HCEC 1CT (cell line): ENCODE measurements at places on chromosomes 16 and 17.

DNA sequence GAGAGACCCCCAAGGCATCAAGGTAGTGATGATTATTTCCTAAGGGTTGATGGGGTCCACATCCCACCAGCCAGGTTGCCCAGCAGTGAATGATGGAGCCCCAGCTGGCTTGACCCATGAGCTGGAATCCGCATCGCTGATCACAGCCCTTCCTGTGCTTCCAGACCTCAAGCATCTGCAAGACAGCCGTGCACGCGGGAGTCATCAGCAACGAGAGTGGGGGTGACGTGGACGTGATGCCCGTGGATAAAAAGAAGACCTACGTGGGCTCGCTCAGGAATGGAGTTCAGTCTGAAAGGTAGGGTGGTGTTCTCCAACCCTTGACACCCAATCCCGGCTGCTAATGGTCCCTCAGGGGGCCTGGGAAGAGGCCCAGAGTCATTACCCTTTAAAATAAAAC lies 69.3 kb downstream of the CRISPLD2 start:
- DNase-seq = no peak

GRCh38 chr16:85916141-85916890 lies 17.4 kb downstream of the IRF8 start:
- no peak for DNase-seq

DNA sequence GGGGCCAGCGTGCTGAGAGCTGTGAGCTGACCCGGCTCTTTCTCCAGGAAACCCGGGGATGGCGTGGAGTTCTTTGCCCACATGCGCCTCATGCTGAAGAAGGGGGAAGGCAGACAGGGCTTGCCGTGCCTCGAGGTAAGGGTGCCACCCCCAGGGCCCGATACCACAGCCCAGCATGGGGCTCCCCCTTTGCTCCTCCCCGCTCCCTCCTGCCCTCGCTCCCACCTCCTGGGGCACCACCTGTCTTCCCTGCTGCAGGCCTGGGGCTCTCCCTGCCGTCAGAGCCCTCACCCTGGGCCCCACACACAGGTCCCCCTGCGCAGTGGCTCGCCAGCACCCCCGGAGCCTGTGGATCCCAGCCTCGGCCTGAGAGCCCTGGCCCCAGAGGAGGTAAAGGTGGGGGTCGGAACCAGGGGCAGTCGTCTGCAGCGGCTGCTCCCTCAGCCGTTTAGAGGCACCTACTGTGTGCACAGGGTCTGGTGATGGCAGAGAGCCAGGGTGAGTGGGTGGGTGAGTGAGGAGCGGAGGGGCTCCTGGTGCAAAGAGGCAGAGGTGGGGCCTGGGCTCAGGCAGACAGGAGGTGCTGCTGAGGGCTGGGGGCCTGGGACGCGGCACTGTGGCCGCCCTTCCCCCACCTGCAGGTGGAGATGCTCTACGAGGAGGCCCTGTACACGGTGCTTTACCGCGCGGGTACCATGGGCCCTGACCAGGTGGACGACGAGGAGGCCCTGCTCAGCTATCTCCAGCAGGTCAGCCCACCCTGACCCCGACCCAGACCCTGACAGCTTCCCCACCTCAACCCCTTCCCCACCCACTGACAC lies 5.6 kb downstream of the BAIAP3 start:
- DNase-seq = no peak

- DNase-seq = no peak
Observed at GRCh38 chr17:30148376-30148775, 31.8 kb downstream of the NSRP1 start.

DNA sequence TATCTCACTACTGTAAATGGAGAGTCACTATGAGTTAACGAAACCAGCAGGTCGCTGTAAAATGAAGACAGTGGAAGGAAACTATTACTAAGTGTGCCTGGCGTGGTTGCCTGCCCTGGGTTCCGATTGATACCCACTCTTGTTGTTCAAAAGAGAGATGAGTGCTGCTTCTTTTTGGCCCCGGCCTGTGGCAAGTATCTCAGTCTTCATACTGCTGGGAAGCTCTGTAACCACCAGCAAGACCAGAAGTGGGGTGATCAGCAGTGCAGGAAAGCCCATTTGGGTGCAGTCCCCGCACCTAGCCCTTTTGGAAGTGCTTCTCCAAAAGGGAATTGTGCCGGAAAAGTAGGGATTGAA lies 104.5 kb downstream of the SNX29 start:
- DNase-seq = no peak

DNA sequence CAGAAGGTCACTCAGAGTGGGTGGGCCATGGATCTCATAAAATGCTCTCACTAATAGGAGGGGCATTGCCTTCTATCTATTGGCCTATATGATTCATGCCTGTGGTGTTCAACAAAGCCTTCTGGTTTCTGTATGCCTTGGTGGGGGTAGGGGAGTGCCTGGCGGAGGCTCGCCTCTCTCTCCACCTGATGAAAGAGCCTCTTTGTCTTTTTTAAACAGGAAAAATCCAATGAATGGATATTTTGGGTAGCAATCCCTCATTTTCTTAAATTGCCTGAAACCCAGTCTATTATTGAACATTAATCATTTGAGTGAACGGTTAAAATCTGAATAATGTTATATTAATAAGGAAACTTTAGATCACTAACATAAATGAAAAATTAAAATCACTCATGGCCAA lies 90.6 kb downstream of the TOX3 start:
- DNase-seq = no peak

GRCh38 chr17:44002141-44002848 lies 2.1 kb upstream of the NAGS start:
- peak; percentile 95 for DNase-seq

DNA sequence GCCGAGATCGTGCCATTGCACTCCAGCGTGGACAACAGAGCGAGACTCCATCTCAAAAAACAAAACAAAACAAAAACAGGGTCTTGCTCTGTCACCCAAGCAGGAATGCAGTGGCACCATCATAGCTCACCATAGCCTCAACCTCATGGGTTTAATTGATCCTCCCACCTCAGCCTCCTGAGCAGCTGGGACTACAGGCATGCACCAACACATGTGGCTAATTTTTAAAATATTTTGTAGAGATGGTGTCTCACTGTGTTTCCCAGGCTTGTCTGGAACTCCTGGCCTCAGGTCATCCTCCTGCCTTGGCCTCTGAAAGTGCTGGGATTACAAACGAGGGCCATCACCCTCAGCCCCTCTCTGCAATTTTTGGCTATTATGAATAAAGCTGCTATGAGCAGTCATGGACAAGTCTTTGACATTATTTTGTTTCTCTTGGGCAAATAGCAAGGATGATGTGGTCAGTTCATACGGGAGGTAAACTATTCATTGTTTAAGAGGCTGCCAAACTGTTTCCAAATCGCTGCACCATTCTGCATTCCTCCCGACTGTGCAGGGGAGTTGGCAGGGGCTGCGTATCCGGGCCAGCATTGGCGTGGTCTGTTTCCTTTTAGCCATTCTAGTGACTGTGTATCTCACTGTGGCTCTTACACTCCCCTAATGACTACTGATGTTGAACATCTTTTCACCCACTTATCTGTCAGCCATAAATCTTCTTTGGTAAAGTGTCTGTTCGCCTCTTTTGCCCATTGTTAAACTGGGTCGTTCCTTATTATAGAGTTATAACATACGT lies 21.1 kb downstream of the EIF4A3 start:
- DNase-seq = peak; percentile 39

DNA sequence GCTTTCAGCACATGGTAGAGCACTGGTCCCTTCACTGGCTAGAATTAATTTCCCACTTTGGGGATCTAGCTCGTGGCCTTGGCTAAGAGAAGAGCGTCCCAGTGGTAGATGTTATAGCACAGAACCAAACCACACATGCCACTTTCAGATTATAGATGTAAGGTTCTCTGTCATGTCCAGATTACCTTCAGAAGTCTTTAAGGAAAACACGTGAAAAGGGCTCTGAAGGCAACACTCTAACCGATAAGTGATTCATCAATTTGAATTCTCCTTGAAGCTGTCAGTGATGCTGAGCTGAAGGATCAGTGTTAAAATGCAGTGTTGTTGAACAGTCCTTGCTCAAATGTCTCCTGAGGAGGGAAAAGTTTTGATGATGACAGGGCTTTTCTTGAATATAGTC lies 43.5 kb upstream of the VPS4A start:
- DNase-seq = no peak

DNA sequence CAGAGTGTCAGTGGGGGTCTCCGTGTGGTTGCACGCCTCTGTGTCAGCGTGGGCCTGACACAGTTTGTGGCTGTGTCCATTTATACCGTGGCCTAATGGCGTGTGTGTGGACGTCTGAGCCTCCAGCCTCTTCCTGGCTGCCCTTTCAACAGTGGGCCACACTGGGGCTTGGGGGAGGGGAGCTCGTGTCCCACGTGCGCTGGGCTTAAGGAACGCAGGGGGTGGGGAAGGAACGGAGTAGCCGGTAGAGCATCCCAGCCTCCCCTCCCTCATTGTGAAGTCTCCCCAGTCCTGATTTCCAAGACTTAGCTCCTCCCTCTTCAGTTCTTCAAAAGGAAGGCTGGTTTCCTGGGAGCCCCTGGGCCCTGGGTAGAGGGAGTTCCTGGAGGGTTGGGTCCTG lies 9.5 kb upstream of the HES7 start:
- no peak for DNase-seq

GRCh38 chr16:88677721-88678120 lies 8.6 kb downstream of the SNAI3 start:
- DNase-seq = no peak

- peak; percentile 70 for DNase-seq
Observed at GRCh38 chr16:22007509-22008214, at the start of gene MOSMO. Gene MOSMO, plus strand, starts transcription at chr16:22008111. Its CDS starts 191 bp downstream, at chr16:22008302.

DNA sequence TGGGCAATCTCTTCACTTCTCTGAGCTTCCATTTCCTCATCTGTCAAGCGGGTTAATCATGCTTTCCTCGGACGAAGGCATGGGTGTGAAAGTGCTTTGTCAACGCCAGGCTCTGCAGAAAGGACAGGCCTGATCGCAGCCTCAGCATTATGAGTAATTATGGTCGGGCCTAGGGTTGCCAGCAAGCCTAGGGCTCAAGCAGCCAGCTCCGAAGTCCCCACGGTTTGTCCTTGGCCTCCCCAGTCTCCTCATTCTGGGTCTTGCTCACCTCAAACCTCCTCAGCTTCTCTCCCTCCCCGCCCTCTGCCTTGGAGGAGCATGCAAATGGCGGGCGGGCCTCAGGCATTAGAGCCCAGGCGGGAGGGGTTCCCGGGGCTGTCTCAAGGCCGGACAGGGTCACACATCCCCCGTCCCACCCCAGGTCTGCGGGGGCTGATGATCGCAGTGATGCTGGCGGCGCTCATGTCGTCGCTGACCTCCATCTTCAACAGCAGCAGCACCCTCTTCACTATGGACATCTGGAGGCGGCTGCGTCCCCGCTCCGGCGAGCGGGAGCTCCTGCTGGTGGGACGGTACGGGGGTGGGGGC lies 10.2 kb upstream of the FAM83G start:
- no peak for DNase-seq

- DNase-seq = no peak
Observed at GRCh38 chr17:62804025-62804424, 4.1 kb downstream of the MARCHF10 start.

- DNase-seq = no peak
Observed at GRCh38 chr16:49608779-49609178, 235.2 kb downstream of the C16orf78 start.

DNA sequence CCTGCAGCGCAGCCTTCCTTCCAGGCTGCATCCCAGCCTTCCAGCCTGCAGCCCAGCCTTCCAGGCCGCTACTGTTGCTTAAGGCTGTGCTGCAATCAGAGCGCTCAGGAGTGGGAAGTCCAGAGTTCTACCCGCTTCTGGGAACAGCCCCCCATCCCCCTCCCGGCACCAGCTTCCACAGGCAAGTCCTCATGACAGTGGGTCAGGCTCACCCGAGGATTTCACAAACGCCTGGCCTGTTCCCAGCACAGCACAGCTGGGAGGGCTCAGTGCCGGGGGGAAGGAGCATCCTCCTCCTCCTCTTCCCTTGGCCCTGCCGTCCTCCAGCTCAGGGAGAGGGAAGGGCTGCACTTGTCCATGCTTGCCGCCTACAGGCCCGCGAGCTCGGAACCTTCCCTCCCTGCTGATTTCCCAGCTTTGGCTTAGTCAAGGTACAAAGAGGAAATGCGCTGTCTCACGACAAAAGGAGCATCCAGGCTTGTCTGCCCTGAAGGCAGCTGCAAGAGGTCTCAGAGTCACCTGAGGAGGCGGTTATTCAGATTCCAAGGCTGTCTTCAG lies 8.3 kb downstream of the SOCS3 start:
- DNase-seq = peak; percentile 92

DNA sequence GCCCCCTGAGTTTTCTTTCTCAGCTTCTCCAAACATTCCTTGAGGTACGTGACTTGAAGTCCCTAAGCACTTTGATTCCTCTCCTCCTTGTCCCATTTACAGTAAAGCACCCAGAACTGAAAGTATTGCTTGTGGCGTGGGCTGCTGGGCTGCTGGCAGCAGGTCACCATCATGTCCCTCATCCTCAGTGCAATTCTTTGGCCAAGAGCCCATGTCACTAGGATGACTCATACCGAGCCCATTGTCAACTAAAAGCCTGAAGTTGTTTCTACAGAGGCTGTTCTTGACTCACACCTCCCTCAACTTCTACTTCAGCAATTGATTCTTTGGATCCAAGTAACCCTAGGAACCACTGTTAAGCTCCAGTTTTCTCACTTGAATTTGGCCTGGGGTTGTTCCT lies 54.3 kb downstream of the KPNA2 start:
- no peak for DNase-seq

DNA sequence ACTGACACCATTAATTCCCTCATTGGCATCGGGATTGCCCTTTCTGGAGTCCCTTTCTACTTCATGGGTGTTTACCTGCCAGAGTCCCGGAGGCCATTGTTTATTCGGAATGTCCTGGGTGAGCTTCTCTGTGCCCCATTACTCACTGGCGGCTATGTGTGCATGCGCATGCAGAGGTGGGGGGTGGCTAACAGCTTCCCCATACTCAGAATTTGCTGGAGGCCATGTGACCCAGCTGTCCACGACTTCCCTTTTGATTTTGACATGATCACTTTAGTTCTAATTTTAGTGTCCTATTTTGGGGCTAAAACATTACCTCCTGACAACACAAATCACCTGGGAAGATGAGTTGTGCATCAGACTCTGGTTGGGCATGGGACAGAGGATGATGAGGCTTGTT lies 14.1 kb downstream of the SLC7A6OS start:
- DNase-seq = no peak

DNA sequence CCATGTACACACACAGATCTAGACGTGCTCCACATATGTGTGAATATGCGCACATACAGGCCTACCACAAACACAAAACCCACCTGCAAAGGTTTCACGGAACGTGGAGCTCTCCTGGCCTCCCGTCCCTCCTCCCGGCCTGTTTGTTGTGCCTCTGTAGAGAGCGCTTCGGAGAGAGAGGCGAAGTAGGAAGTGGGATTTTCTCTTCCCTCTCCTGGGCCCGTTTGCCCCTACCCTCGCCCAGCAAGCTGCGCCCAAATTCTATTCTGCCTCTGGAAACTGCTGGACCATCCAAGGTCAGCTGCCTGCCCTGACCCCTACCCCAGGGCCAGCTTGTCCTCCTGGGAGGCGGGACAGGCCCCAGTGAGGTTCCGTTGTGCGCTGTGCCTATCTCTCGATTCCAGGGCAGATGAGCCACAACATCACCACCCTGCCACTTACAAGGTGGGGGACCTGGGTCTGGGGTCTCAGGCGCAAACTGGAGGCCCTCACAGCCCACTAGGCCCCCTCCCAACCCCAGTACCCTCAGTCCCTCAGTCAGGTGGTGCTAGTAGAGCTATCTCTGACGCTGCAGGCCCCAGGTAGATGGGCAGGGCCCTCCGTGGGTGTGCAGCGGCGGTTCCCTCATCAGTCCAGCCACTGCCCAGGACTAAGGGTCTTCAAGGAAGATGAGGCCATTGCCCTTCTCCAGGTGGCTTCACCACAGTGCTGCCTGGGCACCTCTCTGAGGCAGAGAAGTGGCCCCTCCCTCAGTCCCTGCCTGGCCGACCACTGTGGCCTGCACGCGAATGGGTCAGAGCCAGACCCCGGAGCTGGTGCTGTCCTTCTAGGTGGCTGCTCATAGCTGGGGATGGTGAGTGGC lies 54.2 kb downstream of the BEAN1 start:
- no peak for DNase-seq

GRCh38 chr16:17350207-17350606 lies 120.6 kb downstream of the XYLT1 start:
- peak; percentile 11 for DNase-seq
